ENCODE measurements at places on chromosomes 4 and X.

DNA sequence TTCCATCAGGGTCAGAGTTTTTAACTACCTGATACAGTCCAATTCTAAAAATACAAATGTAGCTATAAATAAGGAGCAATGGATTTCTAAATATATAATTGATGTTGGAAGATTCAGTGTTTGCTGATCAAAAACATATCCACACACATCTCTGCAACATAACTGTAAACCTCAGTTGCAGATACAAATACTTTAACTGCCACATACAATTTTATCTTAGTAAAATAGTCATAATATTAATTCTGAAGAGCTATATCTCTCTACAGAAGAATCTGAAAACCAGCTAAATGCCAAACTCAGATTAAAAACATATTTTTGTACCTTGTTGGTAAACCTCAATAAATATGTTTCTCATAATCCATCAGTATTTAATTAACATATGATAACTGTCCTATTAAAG, 674.3 kb upstream of the INTU start:
- DNase-seq: no peak

DNA sequence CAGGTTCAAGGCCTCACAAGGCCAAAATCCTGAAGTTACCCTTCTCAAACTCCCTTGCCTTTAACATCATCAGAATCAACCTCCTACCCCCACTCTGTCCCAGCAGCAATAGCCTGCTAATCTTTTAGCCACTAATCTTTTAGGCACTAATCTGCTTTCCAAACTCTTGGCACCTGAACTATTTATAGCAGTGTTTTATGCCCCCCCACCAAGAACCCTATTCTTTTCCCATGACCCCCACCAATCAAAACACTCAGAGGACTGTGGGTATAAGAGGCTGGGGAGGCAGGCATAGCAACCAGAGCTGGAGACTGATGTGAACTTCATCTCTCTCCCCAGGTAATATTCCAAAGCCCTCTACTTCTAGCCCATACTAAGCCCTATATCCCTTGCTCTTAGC, at the start of gene ARR3:
TSS of gene ARR3 (plus strand) at position 301 of the 400 bp plus-strand sequence. CDS start 1,052 bp downstream, outside the sequence.
- DNase-seq: no peak

- no peak for DNase-seq
Measured at GRCh38 chrX:48997865-48998264, 4.2 kb downstream of the GRIPAP1 start.

GRCh38 chr4:86101841-86102240, 258.0 kb downstream of the MAPK10 start:
- DNase-seq: no peak

DNA sequence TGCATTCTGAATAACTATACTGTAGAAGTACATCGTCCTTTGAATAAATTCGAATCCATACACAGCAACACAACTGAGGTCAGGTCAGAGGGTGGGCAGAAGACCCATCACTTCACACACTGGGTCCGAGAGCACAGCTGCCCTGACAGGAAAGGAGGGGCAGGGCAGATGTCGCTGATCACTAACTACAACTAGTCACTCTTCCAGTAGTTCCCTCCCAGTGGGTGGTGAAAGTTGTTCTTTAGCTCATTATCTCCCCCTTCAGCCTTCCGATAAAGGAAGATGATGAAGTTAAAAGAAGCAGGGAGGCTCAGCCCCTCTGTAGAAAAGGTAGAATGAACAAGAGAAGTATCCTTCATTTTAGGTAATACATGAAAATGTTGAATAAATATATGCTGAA, 278.9 kb downstream of the INPP4B start:
- DNase-seq: no peak

Measured in RWPE1 (cell line).